Astrocyte (in vitro differentiated cells and primary cell): ENCODE measurements at places on chromosomes 2 and 18. TPM values are rescaled to one million over a fixed set of nuclear protein-coding genes. Genes with fewer than 3 reads are reported as not detected.

CCDC148 gene
- 1.4 and 2.4 TPM in 2 replicates for total RNA-seq

DSC3 gene
- total RNA-seq: 5.2 and 5.6 TPM in 2 replicates

MOCOS gene
- 1.4 and 1.9 TPM in 2 replicates for total RNA-seq

VAMP8 gene
- 30.6 and 35.3 TPM in 2 replicates for total RNA-seq

NCK2 gene
- 61.6 and 62.9 TPM in 2 replicates for total RNA-seq

DSG1 gene
- 0.05 TPM in 1 of 2 replicates, not detected in the other for total RNA-seq

PAX3 gene
- not detected in 2 replicates for total RNA-seq

CIB4 gene
- not detected in 2 replicates for total RNA-seq

DNA sequence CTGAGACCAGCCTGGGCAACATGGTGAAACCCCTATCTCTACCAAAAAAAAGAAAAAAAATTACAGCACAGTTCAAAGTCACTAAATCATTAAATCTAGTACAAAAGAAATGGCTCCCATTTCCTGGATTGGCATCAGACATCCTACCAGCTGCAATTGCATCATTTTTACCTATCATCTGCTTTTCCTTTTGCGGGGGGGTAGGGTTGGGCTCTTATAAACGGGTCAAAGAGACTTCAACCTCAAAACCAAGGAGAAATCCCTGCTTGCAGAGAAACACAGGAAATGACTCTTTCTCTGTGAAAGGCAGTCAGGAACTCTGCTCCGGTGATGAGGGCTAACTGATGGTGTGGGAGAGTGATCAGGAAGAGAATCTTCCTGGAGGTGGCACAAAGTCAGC is 45.3 kb upstream of the RFX8 start:
- peak; percentile 53 for DNase-seq

DNA sequence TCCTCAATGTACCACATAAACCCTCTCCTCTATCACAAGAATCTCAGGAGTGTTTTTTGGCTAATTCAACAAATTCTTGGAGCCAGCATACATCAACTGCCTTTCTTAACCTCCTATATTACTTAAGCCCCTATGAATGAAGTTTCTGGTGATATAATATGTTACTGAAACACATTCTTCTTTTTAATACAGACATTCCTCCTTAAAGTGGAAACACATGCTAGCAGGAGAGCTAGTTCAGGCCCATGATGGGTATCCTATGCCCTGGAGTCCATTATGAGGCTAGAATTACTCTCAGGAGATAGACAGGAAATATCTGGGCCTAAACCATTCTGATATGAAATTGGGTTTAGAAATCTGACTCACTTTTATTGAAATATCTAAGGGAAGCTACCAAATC is 26.6 kb upstream of the RMDN2 start:
- no peak for DNase-seq

DNA sequence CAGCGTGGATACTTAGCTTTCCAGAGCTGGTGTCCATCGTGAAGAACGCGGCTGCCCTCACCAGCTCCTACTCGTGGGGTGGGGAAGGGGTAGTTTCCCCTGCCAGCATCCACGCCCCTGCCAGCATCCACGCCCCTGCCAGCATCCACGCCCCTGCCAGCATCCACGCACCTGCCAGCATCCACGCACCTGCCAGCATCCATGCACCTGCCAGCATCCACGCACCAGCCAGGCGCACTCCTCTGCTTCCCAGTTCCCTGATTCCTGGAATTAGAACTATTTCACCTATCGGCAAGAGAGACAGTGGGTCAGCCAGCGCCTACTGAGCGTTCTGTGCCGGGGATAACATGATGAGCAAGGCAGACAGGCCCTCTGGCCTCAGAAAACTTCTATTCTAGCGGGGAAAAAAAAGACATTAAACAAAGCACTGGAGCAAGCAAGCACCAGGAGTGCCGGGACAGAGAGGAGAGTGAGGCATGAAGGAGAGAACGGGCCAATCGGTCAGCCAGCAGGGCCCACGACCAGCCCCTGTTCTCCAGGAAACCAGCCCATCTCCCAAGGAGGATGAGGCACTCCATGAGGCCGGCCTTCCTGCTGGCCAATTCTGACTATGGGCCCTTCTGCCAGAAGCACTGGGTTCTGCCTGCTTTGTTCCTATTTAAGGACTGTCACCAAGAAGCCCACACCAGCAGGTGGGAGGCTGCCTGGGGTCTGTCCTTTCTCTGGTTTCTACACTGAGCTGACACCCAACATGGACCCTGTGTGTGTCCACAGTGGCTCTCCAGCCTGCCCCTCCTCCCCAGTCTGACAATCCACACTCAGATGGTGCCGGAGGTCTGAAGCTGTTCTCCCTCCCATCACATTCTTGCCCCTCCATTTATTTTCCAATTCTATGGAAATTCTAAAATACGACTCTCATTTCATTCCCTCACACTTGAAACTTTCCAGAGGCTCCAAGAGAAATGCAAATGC is 78.4 kb upstream of the SALL3 start:
- DNase-seq: no peak

DNA sequence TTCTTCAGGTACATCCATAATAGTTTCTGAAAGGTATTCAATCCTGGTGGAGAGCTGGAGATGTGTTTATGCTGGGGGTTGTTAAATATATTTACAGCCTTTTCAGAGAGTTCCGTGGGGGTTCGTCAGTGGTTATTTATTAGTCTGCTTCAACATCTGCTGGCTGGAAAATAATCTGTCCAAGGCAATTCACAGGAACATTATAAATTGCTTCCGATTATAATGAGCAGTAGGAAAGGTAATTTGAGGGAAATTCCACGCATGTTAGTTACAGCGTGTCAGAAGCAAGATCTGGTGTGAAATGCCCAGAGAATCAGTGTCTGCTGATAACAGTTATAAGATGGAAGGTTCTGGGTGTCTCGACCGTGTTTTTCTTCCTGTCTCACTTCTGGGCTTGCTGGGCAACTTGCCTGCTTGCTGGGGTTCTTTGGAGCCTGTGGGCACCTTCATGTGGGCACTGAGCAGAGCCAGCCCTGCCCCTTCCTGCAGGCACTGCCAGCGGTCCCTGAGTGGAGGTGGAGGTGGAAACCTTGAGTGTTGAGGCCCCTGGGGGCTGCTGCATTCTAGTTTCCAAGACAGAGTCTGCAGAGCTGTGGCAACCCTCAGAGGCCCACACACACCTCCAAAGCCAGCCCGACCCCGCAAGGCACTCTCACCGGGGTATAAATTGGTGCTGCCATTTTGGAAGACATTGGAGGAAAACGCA is 185.7 kb downstream of the FAM210A start:
- no peak for DNase-seq

GRCh38 chr2:27922842-27923241 is 32.3 kb downstream of the BABAM2 start:
- no peak for DNase-seq

GRCh38 chr2:79179036-79179435 is 19.5 kb upstream of the REG3A start:
- no peak for DNase-seq

DNA sequence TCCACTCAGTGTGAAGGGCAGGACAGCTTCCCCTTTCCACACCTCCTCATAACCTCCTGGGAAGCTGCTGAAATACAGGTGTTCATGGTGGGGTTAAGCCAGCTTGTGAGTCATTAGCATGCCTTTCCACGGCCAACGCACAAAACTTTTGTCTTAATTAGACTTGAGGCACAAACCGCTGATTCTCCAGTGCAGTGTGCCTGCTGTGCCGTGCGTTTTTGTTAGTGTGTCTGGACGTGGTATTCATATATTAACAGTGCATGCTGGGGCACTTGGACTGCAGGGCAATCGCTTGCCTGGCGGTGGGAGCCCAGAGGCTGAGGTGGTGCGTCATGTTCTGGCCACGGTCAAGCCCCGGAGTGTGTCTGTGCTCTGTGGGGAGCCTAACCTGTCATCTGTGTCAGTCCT is 156.2 kb downstream of the SH3RF3 start:
- DNase-seq: peak; percentile 80

GRCh38 chr2:83990636-83991035 is 468.4 kb downstream of the SUCLG1 start:
- DNase-seq: no peak

GRCh38 chr2:151198645-151199044 is 63.0 kb downstream of the RBM43 start:
- no peak for DNase-seq

DNA sequence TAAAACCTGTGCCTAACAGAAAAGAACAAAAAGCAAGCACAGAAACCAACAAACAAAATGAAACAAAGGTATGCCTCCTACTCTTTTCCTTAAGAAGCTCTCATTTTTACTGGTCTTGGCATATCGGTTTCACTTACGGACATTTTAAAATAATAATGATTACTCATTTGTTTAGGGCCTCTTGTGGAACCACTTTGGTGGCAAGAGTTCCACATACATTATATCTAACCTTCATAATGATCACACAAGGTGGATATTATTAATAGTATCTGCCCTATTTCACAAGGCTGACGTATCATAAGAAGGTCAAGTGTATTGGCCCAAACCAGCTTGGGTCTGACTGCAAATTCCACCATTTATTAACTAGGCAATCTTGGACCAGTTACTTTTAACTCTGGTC is 304.7 kb downstream of the TCF4 start:
- no peak for DNase-seq
